ENCODE measurements at places on chromosomes 3 and 15.
A peak's percentile ranks its signal among the peaks of the same experiment; 100 is the strongest.

- DNase-seq = no peak
Observed at GRCh38 chr3:42441791-42442190, 31.4 kb upstream of the LYZL4 start.

- no peak for DNase-seq
Observed at GRCh38 chr15:90062973-90063769, 39.1 kb downstream of the IDH2 start.

DNA sequence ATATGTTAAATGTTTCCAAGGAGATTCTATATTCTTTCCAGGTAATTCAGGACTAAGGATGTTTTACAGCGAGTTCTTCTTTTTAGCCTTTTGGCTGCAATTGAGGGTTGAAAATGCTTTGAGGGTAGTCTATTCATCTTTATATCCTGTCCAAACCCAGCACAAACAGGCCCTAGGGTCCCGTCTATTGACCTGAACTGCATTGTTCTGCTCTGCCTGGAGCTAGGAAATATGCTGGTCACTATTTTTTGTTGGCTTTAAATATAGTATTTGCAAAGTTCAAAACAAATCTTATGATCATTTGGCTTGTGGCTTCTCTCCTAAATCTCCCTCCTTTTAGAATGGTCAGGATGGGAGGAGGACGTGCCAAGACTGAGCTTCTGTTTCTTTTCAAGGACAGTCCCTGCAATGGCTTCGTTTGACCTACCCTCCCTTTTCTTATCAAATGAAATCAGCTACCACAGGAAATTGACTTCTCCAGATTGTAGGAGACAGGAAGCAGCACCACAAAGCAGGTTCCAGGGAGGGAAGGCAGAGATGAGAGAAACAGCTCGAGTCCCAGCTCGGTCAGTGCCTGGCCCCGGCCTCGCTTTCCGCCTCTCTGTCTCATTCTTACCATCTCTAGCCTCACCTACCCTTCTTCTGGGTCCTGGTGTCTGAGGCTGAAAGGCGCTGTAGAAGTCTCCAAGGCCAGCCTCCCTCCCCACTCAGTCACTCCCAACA is 27.6 kb upstream of the NRROS start:
- DNase-seq = peak; percentile 66

GRCh38 chr3:128410669-128411573 is 55.8 kb downstream of the DNAJB8 start:
- no peak for DNase-seq

GRCh38 chr3:117580806-117581205 is 871.2 kb downstream of the TUSC7 start:
- no peak for DNase-seq

DNA sequence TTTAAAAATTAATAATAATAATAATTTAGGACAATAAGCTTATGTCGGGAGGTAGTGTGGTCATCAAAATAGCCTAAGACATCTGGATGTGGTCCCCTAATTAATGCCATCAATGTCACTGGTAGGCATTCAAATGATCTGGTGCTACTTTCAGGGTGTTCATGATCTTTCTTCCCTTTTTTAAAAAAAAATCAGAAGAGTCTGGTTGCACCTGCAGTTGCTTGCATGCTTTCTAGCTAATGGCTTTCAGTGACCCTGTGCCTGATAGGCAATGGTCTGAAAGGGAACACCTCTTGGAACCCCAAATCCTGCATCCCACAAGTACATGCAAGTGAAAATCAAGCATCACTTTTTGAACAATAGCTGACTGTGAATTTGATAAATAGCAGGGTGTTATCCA is 64.1 kb upstream of the KBTBD8 start:
- DNase-seq = no peak

DNA sequence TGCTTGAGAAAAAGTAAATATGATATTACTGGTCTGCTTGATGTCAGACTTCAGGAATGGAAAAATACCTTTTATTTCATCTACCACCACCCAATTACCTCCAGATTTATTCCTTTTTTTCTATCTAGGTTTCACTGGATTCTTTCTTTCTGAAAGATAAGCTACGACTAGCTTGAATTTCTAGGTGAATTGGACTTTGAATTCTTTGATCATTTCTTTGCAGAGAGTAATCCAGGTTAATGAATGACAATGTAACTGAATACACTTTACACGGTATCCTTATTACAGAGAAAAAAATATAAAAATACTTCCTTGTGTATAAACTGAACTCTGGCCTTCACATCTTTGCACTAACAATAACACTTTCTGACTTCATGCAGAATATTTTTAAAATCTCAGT is 59.5 kb upstream of the TRPC1 start:
- no peak for DNase-seq

DNA sequence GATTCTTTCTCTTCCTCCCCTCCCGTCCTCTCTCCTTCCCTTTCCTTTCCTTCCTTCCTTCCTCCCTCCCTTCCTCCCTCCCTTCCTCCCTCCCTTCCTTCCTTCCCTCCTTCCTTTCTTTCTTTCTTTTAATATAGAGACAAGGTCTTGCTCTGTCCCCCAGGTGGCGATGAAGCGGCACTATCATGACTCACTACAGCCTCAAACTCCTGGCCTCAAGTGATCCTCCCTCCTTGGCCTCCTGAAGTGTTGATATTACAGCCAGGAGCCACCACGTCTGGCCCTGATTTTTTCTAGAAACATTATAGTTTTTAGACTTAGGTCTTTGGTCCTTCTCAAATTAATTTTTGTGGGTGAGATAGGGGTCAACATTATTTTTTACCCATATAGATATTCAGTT is 15.5 kb downstream of the GRM2 start:
- no peak for DNase-seq

GRCh38 chr15:95646484-95647273 is 683.8 kb upstream of the NR2F2 start:
- DNase-seq = no peak

DNA sequence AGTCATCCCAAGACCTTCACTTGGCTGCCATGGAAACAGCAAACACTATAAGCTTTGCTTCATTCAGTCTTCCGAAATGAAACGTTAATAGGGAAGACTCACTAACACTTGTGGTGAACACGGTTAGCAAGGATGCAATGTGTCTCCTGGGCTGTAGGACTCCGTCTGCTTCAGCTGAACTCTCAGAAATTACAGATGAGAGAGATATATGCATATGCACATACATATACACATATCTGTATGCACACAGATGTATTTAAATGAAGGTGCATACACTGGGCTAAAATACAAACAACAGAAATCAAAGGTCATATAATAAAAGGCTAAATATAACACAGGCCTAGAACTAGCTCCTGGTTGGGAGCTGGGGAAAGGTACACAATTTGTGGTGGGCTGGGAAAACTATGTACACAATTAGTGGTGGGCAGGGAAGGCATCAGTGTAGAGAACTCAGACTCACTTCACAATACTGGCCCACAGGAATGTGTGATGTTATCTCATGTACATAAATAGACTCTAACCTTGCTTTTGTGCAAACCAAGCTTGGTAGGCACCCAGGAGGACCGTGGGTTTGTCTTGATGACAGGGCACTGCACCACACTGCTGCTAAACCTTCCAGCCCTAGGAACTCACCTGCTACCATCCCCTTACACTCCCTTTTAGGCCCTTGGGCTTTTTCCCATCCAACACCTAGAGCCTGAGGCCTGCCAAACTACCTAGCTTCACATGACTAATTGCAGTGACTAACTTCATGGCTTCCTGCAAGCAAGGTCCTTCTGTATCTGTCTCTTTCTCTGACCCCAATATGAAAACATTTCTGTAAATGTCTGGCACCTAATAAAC is 873.1 kb downstream of the NSUN3 start:
- DNase-seq = no peak

DNA sequence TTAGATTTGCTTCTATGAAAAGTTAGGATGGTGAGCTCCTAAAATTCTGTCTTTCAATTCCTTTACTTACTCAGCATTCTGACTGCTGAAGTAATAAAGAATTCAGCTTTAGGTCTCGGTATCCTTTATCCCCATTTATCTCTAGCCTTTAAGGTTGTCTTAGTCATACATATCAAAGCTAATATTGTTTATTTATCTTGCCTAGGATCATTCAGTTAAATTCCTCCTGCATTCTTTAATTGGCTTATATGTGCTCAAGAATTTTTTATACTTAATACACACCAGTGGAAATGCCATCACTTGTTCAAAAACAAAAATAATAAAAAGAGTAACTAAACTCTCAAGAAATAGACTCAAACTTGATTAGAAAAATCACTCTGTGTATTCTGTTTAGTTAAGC is 507.0 kb downstream of the ZPLD1 start:
- no peak for DNase-seq

GRCh38 chr3:181457190-181457589 is 254.5 kb upstream of the SOX2 start:
- no peak for DNase-seq

- DNase-seq = no peak
Observed at GRCh38 chr3:66406163-66406562, 94.7 kb downstream of the LRIG1 start.

Data from hematopoietic multipotent progenitor cell (in vitro differentiated cells).